SHP77 (cell line): ENCODE measurements at places on chromosomes 7 and 10.

GRCh38 chr10:126511917-126512479, 123.7 kb upstream of the ADAM12 start:
- no peak for DNase-seq

DNA sequence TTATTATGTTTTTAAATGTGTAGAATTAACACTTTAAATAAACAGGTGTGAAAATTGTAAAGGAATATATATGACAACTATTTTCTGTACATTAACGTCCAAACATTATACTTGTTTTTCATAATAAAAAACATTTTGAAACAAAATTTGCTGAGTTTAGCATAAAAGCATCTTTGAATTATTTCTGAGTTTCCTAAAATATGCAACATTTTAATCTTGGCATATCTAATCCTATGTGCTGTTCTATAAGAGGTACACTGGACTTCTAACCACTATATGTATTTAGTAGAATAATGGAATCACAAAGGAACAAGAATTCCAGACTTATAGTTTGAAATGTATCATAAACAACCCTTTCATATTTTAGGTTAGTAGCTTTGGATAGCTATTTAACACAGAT, 16.6 kb downstream of the AKAP9 start:
- no peak for DNase-seq

DNA sequence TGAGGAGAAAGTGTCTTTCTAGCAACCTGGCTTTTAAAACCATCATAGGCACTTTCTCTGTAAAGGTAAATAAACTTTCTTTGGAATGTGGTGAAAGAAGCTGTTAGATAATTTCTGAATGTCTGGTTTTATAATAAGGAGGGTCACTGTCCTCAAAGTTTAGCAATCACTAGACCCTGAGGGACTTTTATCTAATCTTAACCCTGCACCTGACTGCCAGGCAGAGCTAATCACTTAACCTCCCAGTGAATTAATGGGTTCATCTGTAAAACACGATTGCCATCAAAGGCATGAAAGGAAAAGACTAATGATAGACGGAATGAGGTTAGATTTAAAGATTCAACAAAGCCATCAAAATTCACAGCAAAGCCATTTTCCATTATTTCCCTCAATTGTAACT, 553.8 kb downstream of the GRM8 start:
- no peak for DNase-seq

- DNase-seq: no peak
Observed at GRCh38 chr10:23512355-23513058, 73.6 kb downstream of the OTUD1 start.

DNA sequence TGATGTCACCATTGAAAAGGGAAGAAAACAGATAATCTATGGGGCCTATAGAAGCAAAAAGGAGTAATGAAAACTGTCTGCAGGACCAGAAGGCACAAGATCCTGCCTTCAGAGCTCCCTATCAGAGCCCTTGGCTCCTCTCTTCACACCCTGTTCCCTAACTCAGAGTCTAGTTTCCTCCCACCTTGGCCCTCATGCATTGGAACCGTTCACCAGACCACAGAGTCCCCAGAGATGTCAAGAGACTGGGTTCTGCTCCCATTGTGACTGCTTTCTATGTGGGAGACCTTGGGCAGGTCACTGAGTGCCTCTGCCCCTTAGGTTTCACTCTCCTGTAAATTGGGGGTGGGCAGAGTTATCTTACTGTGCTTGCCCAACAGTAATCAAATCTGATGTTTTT, 80.1 kb upstream of the RPA3 start:
- DNase-seq: peak; percentile 17

- DNase-seq: no peak
Observed at GRCh38 chr10:3263747-3264146, 91.2 kb upstream of the PITRM1 start.

DNA sequence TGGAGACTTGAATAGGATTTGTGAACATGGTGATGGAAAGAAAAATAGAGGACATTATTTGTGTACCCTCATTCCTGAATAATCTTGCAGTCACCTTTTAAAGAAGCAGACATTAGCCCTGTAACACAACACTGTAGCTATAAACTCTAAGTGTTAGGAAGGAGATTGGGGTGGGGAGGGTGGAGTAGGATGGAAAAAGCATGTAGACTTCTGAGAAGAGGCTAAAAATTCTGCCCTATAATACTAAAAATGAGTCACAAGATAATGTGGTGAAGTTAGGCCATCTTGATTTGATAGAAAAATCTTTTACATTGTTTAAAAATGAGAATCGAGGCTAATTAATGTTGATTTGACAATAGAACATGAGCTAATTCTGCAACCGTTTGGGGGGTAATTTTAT, 128.8 kb downstream of the LCOR start:
- no peak for DNase-seq

- no peak for DNase-seq
Observed at GRCh38 chr10:101932183-101932582, 88.6 kb upstream of the KCNIP2 start.

DNA sequence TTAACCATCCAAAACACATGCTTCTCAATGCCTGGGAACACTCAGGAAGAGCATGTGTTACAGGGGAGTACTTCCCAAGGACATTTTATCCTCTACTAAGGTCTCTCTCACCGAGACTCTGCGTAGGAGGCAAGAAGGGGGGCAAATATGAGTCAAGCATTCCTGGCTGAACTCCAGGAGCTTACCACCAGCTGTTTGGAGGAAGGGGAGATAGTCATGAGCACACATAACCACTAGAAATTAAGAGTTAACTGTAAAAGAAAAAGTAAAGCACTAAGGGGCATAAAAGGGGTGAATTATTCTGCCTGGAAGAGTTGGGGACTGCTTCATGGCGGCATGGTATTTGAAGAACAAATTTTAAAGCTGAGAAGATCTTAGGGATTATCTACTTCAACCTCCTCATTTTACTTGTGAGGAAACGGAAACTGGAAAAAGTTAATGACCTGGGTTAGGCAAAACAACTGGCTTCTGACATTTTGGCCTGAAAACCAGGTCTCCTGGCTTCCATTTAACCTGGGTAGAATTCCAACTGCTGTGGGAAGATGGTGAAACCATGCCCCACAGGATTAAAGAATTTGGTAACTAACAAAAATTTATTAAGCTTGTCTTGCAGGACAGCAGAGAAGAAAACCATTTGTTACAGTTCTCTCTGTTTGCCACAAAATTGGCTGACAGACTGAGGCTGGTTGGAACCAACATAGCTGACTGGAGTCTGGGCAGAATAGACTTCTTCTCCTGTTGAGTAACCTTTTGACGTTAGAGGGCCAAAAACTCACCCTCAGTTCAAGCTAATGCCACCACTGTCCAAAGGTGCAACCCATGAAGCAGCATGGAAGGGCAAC, 85.5 kb downstream of the SLC25A13 start:
- DNase-seq: peak; percentile 43

GRCh38 chr7:143492043-143492471, 14.4 kb downstream of the TAS2R41 start:
- no peak for DNase-seq

DNA sequence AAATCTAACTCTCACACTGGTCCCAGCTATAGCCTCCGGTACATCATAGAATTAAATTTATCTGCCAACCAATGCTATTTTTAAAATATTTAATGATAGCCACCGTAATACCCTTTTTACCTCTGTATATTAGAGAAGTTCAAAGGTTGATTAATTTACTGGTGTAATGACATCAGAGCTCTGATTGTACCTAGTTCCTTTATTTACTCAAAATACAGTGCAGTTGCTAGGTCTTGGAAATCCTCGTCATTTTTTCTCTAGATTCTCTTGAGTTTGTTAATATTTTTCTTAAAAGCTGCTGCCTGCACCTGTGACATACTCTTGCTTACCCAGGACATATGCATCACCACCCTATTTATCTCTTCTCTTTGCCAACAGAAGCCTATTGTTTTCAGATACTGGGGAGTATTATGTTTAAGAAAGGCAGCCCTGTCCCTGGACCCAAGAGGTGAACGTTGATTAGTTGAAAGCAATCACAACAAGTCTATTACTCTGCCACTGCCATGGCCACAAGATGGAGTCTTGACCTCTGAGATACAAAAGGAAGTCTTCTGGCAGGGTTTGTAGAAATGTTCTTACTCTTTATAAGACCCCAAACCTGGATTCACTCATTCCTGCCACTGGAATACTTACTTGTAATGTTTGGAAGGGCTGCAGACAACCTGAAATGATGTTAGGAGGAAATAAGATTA, 25.6 kb upstream of the TMEM26 start:
- DNase-seq: no peak

DNA sequence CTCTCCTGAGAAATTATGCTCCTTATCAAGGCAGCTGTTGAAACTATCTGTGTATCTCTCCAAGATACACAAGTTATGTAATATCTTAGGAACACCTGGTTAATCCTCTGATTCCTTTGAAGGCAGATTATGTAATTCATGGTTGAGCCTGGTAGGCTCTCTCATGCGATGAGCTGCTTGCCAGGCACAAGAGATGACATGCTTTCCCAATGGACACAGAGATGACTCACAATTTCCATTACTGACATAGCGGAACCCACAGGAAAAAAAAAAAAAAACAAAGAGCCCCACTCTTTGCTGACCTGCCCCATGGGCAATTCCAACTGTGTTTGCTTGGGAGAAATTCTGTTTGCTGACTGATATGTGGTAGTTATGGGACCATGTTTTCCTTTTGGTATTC, 736.4 kb upstream of the PHF14 start:
- peak; percentile 56 for DNase-seq

DNA sequence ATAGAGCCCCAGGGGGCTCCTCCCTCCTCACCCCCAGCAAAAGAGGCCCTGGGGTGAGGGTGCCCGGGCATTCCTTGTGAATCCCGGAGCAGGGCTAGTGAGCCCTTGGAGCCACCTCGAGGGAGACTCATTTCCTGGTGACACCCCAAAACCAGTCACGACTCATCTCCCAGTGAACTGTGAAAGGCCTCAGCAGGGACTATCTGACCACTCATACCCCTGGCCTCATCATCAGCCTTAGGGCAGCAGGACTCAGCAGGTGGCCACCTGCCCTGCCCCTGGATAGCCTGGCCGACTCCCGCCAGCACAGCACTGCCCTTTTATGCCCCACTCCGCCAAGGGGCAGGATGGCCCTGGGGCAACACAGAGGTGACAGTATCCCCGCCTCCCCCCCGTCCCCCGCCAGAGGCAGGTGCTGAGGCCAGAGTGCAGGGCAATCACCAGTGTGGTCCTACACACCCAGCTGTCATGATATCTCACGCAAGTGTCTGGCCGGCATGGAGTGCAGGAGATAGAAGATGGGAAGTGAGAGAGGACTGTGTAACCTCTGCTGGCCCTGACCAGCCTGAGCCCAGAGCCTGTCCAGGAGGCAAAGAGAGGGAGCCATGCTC, 3.2 kb downstream of the SNCG start:
- DNase-seq: no peak

- no peak for DNase-seq
Observed at GRCh38 chr10:117884093-117884492, 162.6 kb downstream of the RAB11FIP2 start.

DNA sequence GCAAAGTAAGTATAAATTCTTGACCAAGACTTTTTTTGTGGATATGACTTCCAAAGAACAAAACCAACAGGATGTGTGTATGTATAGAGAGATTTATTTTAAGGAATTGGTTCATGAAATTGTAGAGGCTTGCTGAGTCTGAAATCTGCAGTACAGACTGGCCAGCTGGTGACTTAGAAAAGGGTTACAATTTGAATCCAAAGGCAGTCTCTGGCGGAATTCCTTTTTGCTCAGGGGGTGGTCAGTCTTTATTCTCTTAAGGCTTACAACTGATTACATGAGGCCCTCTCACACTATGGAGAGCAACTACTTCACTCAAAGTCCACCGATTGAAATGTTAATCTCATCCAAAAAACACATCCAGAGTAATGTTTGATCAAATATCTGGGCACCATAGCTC, 100.1 kb upstream of the IMMP2L start:
- DNase-seq: no peak

- peak; percentile 91 for DNase-seq
Observed at GRCh38 chr7:95473276-95473985, 12.3 kb upstream of the ASB4 start.
